ENCODE measurements at places on chromosomes 13 and 19.

DNA sequence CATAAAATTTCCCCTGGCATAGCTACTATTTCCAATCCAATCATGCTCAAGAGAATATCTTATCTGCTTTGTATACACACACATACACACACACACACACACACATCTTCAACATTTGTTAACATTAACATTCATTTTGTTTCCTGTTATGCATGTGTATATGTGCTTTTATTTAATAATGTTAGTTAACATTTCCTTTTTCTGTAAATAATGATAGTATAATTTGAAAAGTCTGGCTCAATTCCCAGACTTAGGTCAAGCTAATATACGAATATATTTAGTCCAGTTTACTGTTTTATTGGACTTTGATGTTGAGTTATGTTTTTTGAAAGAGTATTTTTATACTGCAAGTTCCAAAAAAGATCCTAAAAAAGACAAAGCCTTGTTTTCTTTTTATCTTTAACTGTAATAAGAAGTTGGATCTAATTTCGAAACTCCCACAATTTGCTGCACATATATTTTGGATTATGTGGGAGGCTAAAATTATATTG lies 1072.4 kb downstream of the EFNB2 start:
- no peak for DNase-seq

DNA sequence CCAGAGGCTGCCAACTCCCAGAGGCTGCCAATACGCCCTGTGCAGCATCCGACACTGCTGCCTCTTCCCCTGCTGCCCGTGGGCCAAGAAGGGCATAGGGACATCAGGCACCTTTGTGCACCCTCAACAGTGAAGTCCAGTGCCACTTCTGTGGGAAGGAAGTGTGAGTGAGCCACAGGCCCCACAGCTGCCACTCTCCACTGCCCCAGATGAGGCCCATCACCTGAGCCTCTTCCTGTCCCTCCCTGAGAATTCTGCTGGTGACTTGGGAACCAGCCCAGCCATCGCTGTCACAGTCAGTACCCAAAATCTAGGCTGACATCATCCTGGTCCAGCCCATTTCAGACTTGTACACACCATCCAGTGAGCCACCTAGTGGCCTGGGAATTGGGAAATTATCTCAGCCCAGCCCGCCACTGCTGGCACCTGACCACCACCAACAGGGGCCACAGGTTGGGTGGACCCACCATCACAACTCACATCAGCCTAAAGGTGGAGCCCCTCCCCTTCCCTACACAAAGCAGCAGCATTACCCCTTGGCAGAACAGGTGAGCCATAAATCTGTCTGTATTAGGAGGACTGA lies 733.9 kb upstream of the KLHL1 start:
- no peak for DNase-seq

DNA sequence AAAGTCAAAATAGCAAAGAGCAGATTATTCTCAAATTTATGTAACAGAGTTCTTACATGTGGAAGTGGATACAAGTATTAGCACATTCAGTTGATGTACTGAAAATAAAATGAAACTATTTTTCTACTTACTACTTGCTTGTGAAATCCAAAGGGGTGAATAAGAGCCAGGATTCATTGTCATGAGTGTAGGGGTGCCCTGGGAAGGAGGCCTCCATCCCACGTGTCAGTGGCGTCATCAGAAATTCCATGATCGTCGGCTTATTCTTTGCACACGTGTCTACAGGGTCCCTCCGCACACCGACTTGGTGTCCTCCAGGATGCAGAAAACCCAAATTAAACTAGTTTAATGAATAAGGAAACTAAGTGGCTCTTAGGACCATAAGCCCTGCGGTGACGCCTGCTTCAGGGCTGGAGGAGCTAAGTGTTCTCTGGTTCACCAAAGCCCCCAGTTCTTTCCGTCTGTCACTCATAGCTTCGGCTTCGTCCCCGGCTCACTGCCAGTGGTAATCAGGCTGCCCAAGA lies 55.5 kb downstream of the IRS2 start:
- no peak for DNase-seq

- DNase-seq = peak; percentile 56
Observed at GRCh38 chr19:11435833-11436313, 438 bp downstream of the PRKCSH start.

DNA sequence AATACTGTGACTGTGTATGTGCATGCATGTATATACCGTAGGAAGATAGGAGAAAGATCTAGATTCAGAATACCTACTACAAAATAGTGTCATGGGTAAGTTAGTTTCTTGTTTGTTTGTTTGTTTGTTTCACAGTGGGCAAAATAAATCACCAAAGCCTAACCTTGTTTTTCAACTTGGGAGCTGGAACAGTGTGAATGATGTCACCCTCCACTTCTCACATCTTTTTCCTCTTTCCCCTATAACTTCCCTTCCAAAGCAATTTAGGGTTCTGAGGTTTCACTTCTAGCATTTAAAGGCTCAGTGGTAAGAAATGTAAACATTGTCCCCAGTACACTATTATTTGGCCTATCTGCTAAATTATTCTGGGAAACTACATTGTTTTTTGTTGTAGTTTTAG lies 5.4 kb downstream of the KCTD4 start:
- no peak for DNase-seq

GRCh38 chr19:51098365-51099046 lies 9.7 kb downstream of the CTU1 start:
- peak; percentile 56 for DNase-seq

- no peak for DNase-seq
Observed at GRCh38 chr13:113581871-113582270, 2.7 kb upstream of the TFDP1 start.

DNA sequence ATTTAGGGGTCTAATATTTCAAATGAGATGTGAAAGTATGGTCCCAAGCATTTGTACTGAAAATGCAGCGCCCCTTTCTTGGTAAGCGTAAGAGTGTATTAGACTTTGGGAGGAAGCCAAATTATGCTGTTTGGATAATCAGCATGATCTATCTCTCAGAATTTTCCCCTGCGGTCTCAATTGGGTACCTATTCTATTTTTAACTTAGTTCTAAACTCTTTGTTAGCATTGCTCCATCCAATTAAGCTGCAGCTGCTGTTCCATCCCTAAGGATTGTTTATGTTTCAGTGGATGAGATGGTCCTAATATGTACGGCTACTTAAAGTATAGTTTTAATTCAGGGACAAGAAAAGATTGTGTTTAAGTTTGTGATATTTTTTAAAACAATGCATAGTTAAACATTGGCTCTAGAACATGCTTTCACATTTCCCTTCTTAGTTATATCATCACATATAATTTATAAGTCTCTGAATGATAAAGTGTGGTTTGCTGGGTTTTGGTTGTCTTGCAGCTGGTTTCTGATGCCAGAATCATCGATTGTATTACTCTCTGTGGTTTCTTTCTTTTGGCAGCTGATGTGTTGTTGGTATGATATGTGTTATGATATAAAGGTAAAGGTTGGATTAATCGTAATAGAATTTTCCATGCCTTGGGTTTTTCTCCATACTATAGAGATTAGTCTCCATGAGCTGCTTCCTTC lies 15.0 kb downstream of the POLR1D start:
- no peak for DNase-seq

- no peak for DNase-seq
Observed at GRCh38 chr13:30148171-30148754, 159.1 kb downstream of the KATNAL1 start.

DNA sequence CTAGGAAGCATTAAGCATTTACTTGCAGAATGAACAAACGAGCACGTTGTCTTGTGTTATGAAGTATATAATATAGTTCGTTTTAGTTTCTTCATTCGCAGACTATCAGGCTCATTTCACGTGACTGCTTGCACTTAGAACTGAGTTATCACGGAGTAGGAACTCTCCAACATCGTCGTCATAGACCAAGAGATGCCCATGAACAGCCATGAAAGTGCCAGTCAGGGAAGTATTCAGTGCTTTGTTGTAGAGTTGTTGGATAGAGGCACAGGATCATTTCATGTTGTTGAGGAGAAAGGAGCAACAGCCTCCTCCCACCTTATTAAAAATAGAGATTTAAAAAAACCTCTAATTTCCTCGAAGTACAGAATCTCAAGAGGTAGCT lies 977 bp upstream of the IL17D start:
- no peak for DNase-seq

DNA sequence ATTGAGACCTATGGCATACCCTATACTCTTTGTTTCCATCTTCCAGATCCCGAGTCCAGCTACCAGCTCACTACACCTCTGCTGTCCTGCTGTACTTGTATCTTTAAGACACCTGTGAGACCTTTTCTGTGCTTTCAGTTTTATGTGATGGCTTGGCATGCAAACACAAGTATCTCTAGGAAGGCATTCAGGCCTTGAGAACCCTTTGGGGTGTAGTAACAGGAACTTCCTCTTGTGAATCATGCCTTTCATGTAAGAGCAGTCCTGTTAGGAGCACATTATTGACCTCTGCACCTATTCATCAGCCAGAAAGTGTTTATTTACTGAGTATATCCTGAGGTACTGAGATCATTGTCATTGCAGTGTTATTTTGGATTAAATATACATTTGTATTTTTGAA lies 87.0 kb upstream of the HTR2A start:
- DNase-seq = no peak

DNA sequence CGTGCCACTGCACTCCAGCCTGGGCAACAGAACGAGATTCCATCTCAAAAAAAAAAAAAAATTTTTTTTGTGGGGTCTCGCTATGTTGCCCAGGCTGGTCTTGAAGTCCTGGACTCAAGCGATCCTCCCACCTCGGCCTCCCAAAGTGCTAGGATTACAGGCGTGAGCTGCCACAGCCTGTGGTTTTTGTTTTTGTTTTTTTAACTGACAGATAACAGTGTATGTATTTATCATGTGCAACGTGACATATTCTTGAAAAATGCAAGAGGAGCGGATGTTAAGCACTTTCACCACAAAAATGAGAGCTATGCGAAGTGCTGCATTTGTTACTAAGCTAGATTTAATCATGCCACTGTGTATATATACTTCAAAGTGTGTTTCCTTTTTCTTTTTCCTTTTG lies 49.0 kb downstream of the ARHGEF18 start:
- DNase-seq = no peak

DNA sequence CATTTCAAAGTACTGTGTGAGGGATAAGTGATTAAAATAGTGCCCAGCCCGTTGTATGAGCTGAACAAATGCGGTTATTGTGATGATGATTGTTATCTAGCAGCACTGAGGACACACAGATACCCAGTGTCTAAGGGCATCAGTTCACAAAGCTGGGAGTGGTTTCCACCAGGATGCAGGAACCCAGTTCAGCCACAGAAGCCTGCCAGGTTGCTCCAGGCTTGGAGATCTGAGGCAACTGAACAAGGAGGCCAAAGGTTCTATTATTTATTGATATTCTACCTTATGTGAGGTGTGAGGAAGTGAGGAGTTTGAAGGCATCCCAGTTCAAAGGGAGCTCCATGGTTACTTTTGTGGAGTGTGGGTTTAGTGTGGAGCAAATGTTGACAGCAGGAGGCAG lies 13.2 kb downstream of the DIAPH3 start:
- DNase-seq = no peak

DNA sequence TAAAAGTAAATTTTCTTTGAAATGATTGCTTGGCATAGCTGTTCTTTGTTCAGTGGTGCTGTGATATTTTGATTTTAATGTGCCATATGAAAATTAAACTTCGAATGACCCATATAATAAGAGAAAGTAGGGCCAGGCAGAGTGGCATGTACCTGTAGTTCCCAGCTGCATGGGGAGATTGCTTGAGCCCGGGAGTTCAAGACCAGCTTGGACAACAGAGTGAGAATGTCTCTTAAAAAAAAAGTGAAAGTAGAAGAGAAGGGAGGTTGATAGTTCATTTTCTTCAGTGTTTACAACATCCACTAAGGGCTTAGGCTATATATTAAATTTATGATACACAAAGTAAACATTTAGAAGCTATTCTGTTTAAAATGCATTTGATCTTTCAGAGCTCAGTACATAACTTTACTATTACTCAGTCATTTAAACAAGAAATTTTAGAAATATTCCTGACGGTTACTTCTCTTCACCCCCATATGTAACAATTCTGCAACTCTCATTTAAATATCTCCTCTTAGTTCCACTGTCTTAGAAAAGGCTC lies 17.2 kb upstream of the RFC3 start:
- DNase-seq = no peak

All from ovary (tissue), 10 donors.